ENCODE measurements at places on chromosomes 4 and X. TPM values are rescaled to one million over a fixed set of nuclear protein-coding genes. Genes with fewer than 3 reads are reported as not detected.

F8A3 gene
- 5.3 TPM for total RNA-seq

DNA sequence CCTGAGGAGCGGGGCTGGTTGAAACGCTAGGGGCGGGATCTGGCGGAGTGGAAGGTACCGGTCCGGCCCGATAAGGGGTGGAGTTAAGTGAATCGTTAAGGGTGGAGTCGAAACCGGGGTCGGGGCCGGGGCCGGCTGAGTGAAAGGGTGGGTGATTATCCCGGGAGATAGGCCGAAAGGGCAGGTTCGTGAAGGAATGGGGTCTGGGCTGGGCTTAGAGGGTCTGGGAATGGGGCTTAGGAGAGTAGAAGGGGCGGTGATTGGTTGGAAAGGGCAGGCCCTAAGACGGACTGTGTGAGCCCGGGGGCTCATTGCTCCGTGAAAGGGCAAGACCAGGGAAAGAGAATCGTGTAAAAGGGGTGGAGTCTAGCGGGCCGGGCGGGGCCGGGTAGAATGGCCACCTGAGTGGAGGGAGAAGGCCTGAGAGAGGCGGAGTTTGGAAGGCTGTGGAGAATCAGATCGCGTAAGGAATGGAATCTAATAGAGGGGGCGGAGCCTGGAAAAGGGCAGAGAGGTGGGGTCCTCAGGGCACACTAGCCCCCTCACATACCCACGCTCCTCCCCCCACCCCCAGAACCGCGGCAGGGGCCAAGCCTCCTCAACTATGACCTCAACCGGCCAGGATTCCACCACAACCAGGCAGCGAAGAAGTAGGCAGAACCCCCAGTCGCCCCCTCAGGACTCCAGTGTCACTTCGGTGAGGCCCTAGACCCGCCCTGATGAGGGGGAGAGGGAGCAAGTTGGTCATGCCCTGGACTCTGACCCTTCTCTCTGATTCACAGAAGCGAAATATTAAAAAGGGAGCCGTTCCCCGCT is 430 bp downstream of the HDAC6 start:
- DNase-seq: peak; percentile 90

DNA sequence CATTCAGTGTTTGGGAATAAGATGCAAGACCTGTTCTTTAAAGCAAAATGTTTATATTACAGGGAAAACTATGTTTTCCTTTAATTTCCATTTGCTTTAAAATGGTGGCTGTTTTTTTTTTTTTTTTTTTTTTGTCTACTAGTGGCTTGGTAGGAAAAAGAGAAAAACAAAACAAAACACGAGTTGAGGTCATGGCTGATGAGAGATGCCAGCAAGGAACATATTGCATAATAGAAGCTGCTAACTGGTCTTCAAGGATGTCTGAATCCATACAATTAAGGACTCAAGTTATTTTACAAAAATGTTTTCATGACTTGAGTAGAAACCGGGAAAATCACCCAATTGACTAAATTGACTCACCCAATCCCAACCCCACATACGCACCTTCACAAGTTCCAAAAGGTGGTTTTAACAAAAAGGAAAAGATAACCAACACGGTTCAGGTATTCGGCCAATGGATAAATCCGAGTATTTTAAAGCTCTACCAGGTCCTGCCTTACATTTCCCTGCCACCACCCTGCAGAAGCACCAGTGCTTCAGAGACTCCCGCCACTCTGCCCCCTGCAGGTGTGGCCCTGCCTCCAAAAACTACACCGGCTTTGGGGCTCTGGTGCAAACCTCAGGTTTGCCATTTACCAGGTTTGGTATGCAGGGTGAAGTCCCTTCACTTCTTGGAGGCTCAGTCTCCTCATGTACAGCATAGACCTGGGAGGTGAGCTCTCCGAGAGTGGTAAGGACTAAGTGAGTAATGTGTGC is 27.1 kb downstream of the PIR start:
- DNase-seq: no peak

DNA sequence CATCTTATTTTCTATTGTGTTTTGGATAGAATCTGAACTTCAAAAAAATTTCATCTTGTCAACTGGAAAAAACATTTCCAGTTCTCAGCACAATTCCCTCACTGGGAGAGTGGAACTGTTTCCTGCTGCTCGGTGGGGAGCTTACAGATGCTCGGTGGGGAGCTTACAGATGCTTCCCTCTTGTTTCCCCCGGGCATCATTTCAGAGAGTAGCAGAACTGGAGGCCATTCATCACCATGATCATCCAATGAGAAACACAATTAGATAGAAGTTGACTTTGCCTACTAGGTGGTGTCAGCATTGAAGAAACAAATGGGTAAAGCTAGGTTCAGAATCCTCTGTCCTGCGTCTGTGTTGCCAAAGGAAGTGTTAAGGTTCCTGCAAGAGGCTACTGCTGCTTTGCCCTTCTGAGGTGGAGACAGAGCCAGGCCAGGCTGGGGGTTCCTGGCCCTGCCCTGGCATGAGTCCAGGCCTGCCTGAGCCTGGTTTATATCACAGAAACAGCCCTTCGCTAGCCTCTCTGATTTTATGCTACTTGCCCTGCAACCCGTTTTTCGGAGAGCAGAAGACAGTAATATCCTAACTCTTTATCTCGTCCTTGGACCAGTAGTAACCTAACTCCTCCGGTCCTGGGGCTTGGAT is 70.6 kb downstream of the TAPT1 start:
- no peak for DNase-seq

- no peak for DNase-seq
These were observed 274.5 kb upstream of the NOCT start for GRCh38 chr4:138740816-138741745.

DNA sequence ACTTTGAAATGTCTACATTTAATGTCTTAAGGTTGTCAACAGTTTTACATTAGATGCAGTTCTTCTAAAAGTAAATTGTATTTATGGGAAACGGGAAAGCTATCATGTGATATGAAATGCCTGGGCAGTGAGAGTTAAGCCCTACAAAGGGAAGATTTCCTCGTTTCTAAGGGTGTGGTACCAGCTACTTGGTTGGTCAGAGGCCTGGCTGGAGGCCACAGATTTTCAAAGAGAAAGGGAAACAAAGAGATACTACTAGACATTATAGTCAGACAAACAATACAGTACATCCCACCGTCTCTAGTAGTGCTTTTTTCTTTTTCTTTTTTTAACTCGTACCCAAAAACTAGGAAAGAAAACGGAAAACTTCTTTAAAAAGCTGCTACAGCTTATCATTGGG is 467.8 kb downstream of the PCDH7 start:
- DNase-seq: no peak

- no peak for DNase-seq
These were observed 88.0 kb downstream of the NAA11 start for GRCh38 chr4:79237851-79238250.

PABPC1L2A gene
- not detected for total RNA-seq

S100G gene
- total RNA-seq: not detected

- DNase-seq: no peak
These were observed 131.0 kb downstream of the PRKX start for GRCh38 chrX:3582451-3582850.

OPHN1 gene
- 2.2 TPM for total RNA-seq

COL4A6 gene
- not detected for total RNA-seq

DNA sequence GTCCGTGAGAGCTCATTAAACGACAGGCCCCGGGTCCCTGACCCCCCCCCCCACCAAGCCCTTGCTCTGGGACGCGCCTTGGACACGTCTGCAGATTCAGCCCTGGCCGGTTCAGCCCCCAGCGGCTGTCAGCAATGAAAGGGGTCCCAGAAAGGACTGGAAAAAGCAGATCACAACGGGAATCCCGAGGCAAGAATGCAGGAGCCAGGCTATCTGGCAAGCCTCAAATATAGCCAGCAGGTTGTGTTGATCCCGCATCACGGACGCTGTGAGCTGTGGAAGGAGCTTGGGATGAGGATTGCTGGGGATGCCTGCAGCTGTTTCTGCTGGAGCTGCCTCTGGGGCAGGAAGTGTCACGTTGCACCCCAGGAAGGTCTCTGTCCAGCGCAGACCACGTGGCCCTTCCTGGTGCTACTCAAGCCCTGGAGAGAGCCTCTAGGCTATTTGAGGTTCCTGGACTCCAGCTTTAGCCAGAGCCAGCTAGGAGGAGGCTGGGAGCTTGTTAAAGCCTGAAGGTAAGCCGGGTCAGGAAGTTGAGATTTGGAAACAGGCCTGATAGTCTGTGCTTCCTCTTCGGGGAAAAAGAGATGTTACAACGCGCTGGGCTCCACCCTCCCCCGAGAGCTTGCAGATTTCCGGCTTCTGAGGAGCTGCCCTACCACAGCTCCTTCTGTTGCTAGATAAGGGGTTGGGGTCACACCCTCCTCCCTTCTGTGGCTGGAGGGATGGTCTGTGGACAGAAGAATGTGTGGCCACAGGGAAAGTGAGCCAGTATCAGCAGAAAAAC is 19.3 kb upstream of the CSF2RA start:
- DNase-seq: no peak

- no peak for DNase-seq
These were observed 43.7 kb downstream of the MAGEA9 start for GRCh38 chrX:149825424-149825823.

DNA sequence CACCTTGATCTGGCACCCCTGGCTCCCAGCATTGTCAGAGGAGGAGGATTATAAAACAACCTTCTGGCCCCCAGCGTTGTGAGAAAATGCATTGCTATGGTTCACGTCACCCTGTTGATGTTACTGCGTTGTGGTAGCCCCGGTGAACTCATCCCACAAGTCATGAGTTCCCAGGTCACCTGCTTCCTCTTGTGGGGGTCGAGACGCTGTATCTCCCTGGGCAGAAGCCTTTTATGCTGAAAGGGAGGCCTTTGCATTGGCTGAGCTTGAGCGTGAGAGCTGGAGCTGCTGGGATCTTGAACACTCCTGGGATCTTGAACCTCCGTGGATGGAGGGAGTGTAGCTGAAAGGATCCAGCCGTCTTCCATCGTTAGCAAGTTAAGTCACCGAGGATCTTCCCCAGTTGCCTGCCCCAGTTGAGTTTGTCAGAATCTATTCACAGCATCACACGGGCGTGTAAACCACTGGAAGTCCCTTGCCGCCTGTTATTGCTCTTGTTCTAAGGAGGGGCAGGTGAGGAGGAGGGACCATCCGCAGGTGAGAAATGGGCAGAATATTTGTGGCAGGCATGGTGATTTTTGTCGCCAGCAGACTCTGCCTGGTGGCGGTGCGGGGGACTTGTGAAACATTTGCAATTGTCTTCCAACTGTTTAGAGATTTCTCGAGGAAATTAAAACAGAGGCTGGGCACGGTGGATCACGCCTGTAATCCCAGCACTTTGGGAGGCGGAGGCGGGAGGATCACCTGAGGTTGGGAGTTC is 299.9 kb downstream of the ASMT start:
- no peak for DNase-seq

- no peak for DNase-seq
These were observed 100.4 kb downstream of the WFS1 start for GRCh38 chr4:6369924-6370645.

- peak; percentile 27 for DNase-seq
These were observed 123.2 kb upstream of the NAP1L5 start for GRCh38 chr4:88820698-88821415.

DNA sequence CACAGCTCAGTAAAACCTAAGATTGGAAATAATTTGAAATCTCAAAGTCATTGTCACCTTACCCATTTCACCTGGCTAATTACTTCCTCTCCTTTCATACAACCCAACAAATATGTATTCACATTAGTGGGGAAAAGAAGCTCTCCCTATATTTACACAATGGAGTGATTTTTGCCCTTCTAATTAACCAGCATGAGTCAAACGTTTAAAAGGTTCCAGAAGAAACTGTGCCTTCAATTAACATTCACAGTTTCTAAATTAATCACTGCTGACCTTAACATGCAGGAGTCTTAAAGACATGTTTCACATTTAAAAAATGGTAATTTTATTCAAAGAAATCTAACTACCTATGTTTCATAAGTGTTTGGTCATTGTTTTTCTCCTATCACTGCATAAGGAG is 254.6 kb downstream of the CBLL2 start:
- DNase-seq: no peak

CFAP47 gene
- 3.4 TPM for total RNA-seq

GRCh38 chrX:1300449-1300848 is 31.8 kb downstream of the CSF2RA start:
- no peak for DNase-seq

GRCh38 chrX:77446029-77446585 is 1.1 kb upstream of the FGF16 start:
- no peak for DNase-seq

DNA sequence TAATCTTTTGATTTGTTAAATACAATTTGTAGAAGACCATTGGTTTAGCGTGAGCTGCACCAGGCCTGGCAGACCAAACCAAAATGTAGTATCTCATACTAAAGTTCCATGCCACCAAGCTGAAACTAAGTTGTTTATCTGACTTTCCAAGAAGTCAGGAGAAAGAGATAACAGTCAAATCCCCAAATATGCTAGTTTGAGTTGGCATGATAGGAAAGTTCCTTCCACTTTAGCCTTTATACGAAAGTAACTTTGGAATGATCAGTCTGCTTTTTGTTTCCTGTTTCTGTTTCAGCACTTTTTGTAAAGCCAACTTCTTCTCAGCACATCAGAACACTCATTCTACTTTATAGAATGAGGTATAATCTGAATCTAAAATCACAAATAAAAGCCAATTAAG is 449.2 kb downstream of the GRXCR1 start:
- DNase-seq: no peak

DNA sequence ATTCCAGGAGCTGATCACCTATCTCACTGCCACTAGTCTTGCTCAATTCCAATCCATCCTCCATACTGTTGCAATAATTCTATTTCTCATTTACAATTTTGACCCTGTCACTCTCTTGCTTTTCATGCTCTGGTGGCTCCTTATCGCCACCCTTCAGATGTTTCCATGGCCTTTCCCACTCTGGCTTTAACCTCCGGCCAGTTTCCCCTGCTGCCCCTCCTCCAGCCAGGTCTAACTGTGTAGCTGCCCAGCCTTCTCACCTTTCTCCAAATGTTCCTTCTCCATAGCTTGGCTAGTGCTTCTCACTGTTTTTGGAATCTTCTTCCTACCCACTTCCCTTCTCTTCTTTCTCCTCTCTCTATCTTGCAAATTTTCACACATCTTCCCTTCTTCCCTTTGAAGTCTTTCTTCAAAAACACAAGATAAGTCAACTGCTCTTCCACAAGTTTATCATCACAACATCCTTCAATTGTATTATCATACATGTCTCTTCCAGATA is 153.8 kb downstream of the COL25A1 start:
- DNase-seq: no peak

FRAS1 gene
- 4.0 TPM for total RNA-seq

SSX4B gene
- total RNA-seq: not detected

DNA sequence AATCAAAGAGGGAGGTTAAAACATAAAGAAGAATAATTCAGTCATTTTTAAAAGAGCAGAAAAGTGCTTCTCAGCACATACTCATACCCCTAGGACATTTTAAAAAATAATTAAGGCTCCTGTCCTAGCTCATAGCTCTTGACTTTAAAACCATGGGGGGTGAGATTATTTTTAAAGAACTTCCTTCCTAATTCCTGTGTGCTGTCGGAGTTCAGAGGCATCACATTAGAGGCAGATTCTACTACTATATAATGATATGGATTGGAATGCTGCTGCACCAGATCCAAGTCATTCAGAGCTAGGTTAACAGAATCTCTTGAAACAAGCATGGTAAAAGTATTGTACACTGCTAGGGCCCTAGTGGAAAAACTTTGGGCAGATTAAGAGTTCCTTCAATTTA is 456.5 kb upstream of the ADGRL3 start:
- DNase-seq: no peak

- no peak for DNase-seq
These were observed 61.8 kb downstream of the POLR2B start for GRCh38 chr4:57040510-57040909.

Data from Caki2 (cell line).